ENCODE measurements at places on chromosomes 4 and X. TPM values are rescaled to one million over a fixed set of nuclear protein-coding genes. Genes with fewer than 3 reads are reported as not detected.

The ZNF630 gene
- 8.8 TPM for total RNA-seq

The STBD1 gene
- 0.31 TPM for total RNA-seq

The SPANXB1 gene
- not detected for total RNA-seq

The NXT2 gene
- 5.6 TPM for total RNA-seq

The ERVMER34-1 gene
- total RNA-seq: 0.94 TPM

The NPY5R gene
- total RNA-seq: 13.1 TPM

The GLA gene
- total RNA-seq: 24.4 TPM

The GABRG1 gene
- 24.7 TPM for total RNA-seq

The UCP1 gene
- not detected for total RNA-seq

The PHKA1 gene
- 4.7 TPM for total RNA-seq

The NLGN3 gene
- total RNA-seq: 29.1 TPM

The VSIG1 gene
- 0.31 TPM for total RNA-seq

The DDIT4L gene
- total RNA-seq: 0.31 TPM

The GRPR gene
- total RNA-seq: 0.63 TPM

The EXOC1L gene
- not detected for total RNA-seq

The GPR82 gene
- total RNA-seq: not detected

The GYPA gene
- total RNA-seq: 1.6 TPM

The BGN gene
- 4.7 TPM for total RNA-seq

The POU3F4 gene
- total RNA-seq: 18.8 TPM

The CLGN gene
- total RNA-seq: 5.0 TPM

The TMEM144 gene
- total RNA-seq: 4.4 TPM

The MXRA5 gene
- 1.6 TPM for total RNA-seq

The PRRG3 gene
- 15.0 TPM for total RNA-seq

The GNRHR gene
- not detected for total RNA-seq

The GPR119 gene
- not detected for total RNA-seq

The CCNB3 gene
- 0.31 TPM for total RNA-seq

The DUSP21 gene
- not detected for total RNA-seq

The L1CAM gene
- 195 TPM for total RNA-seq

The KLHL4 gene
- total RNA-seq: 36.3 TPM

The NR0B1 gene
- 0.31 TPM for total RNA-seq

The NIPAL1 gene
- 1.3 TPM for total RNA-seq

The WNK3 gene
- 61.3 TPM for total RNA-seq

Measured in parietal lobe (tissue), 2 donors.